ENCODE measurements at places on chromosomes 13 and 19.

DNA sequence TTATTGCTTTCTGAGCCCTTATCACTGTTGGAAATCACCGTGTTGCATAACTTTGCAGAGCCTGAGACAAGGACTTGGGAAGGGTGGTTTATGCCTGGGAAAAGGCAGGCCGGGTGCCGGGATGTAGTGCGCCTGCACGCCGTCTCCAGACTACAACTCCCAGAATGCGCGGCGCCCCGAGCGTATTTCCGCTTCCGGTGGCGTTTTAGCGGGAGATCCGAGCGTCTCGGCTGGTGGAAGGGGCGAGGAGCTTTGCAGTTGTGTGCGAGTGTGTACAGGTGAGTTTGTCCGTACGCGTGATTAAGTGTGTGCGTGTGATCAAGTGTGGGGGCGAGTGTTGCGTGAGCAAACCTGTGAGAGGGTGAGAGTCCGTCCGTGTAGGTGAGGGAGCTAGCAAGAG is 75.4 kb downstream of the PEG3 start:
- DNase-seq, result no peak

- no peak for DNase-seq
Measured at GRCh38 chr13:76878043-76878442, 8.2 kb downstream of the KCTD12 start.

GRCh38 chr19:16078759-16079707 is 2.7 kb downstream of the TPM4 start:
- DNase-seq, result peak; percentile 31

DNA sequence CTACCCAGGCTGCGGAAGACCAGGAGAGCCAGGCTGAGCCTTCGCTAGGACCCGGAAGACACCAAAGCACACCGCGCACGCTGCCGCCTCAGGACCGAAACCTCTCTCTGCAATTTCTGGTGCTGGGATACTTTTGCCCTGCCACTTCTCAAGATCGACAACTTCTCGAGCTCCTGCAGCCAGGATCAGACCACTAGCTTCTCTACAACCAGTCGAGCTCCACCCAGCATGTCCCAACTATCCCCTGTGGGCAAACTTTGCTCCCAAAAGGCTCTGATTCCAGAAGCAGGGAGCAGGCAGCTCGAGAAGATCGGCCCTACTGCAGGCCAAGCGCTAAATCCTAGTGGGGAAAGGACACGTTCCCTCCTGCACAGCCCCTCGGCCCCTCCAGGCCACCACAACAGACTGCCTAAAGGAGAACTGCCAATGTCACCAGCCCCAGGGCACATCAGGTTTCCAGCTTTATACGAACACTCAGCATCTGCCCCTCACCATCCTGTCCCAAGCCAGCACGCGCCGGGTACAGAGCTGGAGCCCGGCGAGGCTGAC is 979 bp downstream of the AKAP8 start:
- DNase-seq, result no peak

DNA sequence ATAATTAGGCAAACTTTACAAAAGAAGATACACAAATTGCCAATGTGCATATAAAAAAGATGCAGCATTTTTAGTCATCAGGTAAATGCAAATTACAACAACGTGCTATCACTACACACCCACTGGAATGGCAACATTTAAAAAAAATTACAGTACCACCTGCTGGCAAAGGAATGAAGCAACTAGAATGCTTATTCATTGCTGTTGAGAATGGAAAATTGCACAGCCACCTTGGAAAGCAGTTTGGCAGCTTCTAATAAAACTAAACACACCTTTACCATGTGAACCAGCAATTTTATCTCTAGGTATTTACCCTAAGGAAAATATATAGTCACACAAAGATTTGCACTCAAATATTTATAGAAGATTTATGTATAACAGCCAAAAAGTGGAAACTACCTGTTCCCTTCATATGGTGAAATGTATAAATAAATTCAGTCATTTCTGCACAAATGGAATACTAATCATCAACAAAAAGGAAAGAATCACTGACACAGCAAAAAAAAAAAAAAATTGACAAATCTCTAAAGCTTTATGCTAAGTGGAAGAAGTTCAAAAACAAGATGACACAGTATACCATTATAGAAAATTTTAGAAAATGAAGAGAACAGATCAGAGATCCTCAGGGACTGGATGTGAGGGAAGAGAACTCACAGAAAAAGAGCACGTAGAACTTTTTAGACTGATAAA is 30.3 kb downstream of the OXGR1 start:
- peak; percentile 26 for DNase-seq

DNA sequence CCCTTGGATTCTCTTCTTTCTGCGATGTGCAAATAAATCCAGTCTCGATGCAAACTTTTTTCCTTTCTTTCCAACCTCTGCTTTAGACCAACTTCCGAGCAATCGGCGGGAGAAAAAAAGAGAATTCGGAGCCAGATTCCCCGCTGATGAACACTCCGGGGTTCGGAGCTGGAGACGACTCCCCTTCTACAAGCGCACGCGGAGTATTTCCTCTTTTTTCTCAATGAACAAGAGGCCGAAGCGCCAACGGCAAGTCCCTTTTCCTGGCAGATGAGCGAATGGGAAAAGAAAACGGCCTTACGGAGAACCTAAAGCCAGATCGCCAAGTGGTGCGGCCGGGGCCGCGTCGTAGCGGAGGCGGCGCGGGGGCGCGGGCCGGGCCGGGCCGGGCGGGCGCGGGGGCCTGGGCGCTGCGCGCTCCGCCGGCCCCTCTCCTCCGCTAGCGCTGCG is 250 bp downstream of the SPRY2 start:
- no peak for DNase-seq

- DNase-seq, result no peak
Measured at GRCh38 chr13:74574964-74575728, 440.9 kb upstream of the KLF12 start.

DNA sequence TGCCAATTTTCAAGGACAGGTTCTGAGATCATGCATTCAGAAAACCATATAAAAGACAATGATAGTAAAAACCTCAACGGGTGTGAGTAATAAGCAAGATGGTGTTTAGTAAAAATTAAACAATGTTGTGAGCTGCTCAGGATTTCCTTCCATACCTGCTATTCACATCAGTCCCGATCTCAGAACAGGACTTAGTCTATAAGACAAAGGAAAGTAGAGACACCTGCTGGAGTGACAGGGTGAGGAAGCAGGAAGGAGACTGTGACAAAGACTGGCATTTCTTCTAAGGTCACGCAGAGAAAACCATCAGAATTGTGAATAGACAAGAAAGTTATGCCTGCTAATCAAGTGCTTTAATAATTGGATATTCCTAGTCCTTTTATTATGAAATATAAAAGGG is 648.0 kb downstream of the DACH1 start:
- DNase-seq, result no peak

GRCh38 chr19:41843371-41843770 is 1.1 kb downstream of the LYPD4 start:
- no peak for DNase-seq

DNA sequence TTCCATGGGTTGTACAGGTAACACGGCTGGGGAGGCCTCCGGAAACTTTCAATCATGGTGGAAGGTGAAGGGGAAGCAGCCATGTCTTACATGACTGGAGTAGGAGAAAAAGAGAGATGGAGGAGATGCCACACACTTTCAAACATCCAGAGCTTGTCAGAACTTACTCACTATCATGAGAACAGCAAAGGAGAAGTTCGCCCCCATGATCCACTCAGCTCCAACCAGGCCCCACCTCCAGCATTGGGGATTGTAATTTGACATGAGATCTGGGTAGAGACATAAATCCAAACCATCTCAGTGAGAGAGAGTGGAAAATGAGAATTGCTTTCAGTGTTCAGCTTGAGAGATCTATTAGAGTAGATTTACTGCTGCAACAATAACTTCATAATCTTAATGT is 210.9 kb downstream of the NDFIP2 start:
- no peak for DNase-seq

DNA sequence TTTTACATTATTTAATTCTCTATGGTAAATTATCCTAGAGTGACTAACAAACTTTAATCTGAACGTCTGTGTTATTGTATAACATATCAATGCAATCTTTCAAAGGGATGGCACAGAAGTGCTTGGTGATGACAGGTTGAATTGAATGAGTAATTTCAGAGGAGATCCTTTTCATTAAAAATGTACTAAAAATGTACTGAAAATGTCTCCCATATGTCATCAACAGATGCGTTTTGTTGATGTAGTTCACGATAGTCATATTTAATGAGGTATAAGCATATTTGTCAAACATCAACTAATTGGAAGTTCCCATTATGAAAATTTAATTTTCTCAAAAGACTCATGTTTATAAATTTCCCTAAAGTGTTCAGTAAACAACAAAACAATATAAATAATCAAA is 1434.7 kb upstream of the PCDH20 start:
- no peak for DNase-seq

- DNase-seq, result no peak
Measured at GRCh38 chr13:48993150-48993549, 17.4 kb downstream of the FNDC3A start.

DNA sequence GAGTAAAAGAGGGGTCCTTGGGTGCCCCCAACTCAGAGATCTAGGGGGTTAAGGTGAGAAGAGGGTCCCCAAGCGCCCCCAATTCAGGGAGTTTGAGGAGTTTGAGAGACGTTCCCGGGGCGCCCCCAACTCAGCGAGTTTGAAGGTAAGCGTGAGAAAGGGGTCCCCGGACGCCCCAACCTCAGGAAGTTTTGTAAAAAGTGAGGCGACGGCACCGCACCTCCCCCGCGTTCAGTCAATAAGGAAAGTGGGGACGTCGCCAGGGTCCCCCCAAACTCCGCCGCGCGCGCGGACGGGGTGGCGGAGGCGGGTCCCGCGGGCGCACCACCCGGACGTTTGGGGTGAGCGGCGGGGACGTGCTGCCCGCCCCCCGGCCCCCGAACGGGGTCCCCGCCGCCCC is 353 bp downstream of the RFX2 start:
- no peak for DNase-seq

GRCh38 chr13:101916108-101916774 is 463.8 kb downstream of the ITGBL1 start:
- peak; percentile 86 for DNase-seq

- DNase-seq, result no peak
Measured at GRCh38 chr13:86445672-86446071, 646.5 kb upstream of the SLITRK6 start.

- DNase-seq, result no peak
Measured at GRCh38 chr19:5063873-5064645, 95.1 kb downstream of the KDM4B start.

DNA sequence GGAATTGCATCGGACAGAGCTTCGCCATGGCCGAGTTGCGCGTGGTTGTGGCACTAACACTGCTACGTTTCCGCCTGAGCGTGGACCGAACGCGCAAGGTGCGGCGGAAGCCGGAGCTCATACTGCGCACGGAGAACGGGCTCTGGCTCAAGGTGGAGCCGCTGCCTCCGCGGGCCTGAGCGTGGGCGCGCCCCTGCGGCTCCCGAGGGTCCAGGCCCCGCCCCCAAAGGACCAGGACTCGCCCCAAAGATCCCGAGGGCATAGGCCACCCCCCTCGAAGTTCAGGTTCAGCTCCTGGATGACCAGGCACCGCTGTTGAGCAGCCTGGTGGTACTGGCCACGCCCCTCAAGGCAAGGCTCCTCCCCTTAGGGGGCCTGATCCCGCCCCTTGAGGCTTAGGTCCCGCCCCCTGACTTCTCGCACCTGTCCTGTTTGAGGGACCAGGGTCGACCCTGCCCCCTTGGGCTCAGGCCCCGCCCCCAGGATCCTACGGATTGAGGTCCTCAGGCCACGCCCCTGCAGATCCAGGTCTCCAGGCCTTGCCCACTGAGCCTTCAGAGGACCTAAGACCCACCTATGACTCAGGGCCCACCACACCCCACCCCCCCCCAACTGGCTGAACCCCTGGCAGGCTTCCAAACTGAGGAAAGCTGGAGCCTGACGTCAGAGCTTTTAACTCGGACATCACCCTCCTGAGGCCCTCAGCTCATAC is 43.1 kb downstream of the CYP4F22 start:
- peak; percentile 91 for DNase-seq

DNA sequence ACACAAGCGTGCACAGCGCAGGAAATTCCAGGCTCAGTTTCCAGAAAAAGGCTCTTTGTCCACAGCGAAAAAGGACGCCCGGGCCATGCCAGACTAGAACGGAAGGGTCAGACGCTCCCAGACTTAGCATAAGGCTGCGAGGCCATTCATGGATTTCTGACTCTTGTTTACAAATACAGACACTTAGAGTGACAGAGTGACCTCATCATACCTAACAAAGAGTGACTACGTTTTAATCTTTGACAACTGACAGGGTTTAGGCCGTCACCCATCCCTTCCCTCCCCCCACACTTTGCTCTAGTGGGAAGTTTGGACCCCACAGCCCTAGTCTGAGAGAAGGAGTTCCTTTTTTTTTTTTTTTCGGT is 418 bp upstream of the ZNF709 start:
- no peak for DNase-seq

DNA sequence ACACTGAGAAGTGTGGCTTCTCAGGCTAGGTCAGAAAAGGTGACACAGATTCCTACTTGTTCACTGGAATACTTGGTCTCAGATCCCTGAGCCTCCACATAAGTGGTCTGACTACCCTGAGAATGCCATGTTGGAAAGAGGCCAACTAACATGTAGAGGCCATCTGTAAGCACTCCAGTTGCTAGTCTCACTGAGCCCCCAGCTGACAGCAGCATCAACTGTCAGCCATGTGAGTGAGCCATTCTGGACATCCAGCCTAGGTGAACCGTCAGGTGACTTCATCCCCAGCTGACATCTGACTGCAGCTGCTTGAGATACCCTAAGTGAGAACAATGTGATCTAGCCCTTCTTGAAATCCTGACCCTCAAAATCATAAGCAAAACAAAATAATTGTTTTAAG is 18.1 kb upstream of the ARL11 start:
- peak; percentile 85 for DNase-seq

DNA sequence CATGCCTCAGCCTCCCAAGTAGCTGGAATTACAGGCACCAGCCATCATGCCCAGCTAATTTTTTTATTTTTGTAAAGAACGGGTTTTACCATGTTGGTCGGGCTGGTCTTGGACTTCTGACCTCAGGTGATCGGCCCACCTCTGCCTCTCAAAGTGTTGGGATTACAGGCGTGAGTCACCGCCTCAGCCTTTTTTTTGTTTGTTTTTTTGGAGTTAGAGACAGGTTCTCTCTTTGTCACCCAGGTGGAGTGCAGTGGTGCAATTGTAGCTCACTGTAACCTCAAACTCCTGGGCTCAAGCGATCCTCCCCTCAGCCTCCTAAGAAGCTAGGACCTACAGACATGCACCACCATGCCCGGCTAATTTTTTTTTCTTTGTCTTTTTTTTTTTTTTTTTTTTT is 15.6 kb upstream of the NOTCH3 start:
- no peak for DNase-seq

- peak; percentile 86 for DNase-seq
Measured at GRCh38 chr13:97629601-97630272, 195.8 kb downstream of the RAP2A start.

All from SHP77 (cell line).